Omental fat pad (tissue), 4 donors: ENCODE measurements at places on chromosomes 3 and 15.

- DNase-seq = no peak
These were observed 399.3 kb downstream of the MAGI1 start for GRCh38 chr3:65639444-65639843.

DNA sequence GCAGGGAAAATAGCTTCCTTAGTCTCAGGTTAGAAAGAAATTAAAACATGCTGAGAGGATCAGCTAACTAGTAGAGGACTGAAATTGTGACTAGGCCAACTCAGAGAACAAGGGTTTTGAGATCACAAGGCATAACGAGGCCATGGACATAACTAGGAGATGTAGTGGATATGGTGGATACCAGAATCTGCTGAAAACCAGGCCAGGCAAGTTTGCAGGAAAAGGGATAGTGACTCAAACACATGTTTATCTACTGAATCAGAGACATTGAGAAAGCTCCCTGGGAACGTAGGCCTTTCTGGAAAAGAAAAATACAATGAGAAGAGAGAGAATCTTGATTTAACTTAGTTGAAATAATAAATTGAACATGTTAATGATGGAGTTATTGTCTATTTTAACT, 326.5 kb upstream of the GBE1 start:
- no peak for DNase-seq

GRCh38 chr15:58495891-58496408, 64.2 kb downstream of the LIPC start:
- DNase-seq = no peak

DNA sequence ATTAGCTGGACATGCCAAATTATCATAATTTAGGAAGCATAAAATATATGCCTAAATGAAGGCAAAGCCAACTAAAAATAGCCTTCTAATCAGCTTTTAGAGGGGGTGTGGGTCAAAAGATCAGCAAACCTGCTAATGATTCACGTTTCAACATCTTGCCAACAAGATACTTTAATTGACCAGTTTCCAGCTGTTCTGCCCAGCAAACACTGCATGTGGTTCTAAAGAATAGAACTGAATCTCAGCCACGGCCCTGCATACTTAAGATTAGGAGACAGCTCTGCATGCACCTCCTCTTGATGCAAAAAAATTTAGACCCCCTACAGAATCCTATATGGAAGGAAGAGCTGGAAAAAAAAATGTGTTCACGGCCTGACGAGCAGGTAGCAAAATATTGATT, 500.5 kb downstream of the TBL1XR1 start:
- DNase-seq = no peak

DNA sequence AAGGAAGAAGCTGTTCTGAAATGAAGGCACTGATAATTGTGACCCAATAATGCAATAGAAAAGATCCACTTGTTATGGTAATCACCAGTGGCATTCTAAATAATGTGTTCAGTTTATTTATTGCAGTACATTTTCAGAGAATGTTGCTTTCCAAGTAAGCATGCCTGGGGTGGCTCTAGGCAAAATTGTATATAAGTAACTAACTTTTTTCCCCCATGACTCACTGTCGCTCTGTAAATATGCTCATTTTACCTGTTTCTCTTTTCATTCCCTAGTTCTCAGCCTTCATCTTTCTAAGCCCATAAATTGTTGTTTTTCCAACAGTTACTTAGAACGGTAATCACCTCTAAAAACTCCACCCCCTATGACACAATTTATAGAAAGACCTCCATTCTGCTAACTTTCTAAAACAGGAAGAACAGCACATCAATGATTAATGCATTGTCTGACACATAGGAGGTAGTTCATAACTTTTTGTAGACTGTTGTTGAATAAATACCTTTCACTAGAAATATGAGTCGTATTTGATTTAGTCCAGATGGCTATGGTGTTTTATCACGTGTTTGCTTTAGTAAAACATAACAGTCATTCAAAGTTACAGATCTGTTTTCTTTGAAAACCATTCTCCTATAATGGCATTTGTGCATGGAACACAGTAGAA, 143.1 kb downstream of the LSAMP start:
- DNase-seq = no peak

- DNase-seq = no peak
These were observed 65.4 kb upstream of the ZNF148 start for GRCh38 chr3:125440559-125440955.

- no peak for DNase-seq
These were observed 1038.8 kb downstream of the AGBL1 start for GRCh38 chr15:87118435-87118834.

DNA sequence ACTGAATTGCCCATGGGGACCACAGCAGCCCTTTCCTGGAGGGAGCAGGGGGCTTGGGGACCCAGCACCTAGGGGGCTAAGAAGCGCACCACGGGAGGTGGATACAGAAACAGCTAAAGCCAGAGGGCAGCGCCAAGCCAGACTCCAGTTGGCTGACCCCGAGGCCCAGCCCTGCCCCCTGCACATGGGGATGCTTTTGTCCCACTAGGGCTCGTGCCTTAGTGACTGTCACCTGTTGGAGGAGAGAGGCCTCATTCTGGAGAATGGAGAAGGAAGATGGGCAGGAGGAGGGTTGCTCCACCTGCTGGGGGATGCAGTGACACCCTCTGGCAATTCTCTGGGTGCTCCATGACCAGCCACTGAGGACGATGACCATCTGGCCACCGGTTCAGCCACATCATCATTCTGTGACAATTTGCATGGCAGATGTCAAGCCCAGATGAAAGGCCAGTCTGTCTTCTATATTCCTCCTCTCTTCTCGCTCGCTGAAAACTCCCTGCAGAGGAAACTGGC, 167.8 kb upstream of the TLE3 start:
- no peak for DNase-seq

DNA sequence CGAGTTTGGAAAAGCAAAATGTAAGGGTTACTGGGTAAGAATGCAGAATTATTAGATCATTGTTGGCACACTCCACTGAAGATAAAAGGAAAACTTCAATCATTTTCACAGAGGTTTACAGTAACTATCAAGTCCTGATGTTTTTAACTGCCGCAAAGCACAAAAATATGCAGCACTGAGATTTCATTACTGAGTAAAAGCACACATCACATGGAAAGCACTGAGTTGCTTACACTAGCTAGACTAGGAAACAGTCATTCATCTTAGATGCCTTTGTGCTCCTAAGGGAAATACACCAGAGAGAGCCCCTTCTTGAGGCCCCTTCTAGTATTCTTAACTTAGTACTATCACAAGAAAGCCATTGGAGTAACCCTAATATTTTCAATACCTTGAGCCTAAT, 11.8 kb upstream of the P2RY1 start:
- DNase-seq = no peak
